ENCODE measurements at places on chromosomes 7 and 10.

DNA sequence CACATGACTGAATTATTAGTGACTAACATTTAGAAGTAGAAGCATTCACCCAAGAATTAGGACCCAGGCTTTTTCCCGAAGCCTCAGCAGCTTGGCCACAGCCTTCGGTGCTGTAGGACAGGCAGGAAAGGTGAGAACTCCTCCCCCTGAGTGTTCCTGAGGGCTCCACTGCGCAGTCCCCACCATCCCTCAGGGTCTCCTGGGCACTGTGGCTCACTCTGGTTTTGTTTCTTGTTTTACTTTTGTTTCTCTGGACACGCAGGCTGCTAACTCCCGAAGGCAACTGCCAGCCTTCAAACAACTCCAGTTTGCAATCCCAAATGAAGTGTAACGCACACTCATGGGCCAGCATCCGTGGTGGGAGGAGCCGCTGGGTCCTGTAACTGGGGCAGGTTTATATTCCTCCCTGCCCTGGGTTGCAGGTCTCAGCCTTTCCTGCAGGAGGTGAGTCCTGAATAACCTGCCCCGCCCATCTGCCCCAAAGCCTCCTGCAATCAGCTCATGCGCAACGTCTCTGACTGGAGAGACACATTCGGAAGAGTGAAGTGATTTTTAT is 492.9 kb downstream of the PTPRN2 start:
- DNase-seq = no peak

DNA sequence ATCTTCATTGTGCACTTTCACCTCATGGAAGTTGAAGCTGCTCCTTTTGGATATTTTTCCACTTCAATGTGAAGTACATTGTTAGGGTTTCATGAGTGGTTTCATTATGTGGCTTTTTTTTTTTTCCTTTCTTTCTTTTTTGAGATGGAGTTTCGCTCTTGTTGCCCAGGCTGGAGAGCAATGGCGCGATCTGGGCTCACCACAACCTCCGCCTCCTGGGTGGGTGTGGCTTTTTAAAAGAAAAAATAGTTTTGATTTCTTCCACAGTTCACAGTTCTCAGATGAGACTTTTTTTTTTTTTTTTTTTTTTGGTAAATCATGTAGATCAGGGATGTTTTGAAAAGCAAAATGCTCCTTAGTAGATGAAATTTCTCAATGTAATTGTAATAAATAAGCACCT is 652.3 kb upstream of the ANKRD30A start:
- DNase-seq = no peak

- DNase-seq = no peak
Measured at GRCh38 chr10:125514206-125515162, 168.5 kb downstream of the TEX36 start.

- DNase-seq = no peak
Measured at GRCh38 chr7:13062631-13063030, 375.2 kb downstream of the ARL4A start.

GRCh38 chr7:80960244-80960795 is 41.5 kb upstream of the SEMA3C start:
- DNase-seq = no peak

DNA sequence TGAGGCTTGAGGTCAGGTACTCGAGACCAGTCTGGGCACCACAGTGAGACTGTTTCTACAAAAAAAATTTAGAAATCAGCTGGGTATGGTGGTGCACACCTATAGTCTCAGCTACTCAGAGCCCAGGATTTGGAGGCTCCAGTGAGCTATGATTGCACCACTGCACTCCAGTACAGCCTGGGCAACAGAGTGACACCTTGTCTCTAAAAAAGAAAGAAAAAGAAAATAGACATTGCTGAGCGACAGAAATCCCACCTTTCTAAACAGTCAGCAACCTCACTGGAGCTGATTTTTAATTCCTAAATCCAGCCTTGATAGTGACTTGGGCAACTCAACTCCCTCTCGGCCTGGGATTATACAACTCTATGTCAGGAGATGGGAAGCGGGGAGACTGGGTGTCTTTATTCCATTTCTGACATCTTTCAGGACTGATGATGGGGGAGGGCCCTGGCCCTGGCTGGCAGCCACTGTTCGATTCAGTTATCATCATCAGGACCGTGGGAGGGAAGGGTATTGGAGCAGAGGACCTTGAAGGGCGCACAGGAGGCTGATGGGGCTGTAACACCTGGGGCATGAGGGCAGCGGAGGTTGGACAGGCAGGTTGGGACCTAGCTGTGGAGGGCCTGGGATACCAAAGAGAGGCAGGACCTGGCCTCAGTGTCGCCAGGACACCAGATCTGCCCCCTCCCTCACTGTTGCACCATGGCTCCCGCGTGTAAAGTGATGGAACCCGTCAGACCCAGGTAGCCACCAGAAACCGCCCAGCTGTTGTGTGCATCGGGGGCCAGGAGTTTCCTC is 14.7 kb downstream of the HSPB1 start:
- no peak for DNase-seq

DNA sequence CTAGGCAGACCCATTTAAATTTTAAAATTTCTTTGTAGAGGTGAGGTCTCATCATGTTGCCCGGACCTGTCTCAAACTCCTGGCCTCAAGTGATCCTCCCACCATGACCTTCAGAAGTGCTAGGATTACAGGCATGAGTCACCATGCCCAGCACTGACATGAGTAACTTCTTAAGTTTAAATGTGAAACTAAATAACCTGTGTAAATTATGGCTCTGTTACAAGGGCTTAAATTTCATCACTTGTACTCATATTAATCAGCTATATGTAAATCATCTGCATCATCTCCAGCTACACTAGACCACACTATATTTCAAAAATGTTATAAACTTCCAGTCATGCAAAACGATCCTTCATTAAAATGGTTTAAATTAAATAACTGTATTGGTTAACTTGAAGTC is 56.1 kb downstream of the ATAD1 start:
- DNase-seq = no peak

GRCh38 chr10:133088956-133089800 is 1.5 kb downstream of the ADGRA1 start:
- DNase-seq = no peak

DNA sequence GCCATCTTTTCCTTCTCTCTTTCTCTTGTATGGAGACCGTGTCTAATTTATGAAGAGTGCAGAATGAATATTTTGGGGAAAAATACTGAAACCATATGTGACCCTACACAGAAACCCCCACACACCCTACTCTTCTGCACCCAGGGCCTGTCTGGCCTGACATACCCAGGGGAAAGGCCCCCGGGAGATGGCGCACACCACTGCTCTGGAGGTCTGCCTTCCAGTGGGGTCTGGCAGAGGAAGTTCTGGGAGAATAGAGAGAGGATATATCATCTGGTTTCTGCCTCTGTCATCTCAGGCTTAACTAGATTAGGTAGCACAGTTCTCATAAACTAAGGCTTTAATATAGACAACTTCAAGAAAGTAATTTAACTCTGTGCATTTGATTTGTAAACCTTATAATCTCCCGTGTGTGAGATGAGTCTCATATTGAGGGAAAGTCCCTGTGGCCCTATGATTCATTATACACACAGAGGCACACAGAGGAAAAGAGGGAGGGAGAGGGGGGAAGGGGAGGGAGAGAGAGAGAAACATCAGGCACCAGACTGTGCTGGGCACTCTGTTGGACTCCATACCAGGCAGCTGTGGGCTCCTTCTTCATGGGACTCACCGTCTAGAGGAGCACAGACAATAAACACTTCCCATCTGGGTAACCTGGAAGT is 123.3 kb downstream of the AOAH start:
- no peak for DNase-seq

DNA sequence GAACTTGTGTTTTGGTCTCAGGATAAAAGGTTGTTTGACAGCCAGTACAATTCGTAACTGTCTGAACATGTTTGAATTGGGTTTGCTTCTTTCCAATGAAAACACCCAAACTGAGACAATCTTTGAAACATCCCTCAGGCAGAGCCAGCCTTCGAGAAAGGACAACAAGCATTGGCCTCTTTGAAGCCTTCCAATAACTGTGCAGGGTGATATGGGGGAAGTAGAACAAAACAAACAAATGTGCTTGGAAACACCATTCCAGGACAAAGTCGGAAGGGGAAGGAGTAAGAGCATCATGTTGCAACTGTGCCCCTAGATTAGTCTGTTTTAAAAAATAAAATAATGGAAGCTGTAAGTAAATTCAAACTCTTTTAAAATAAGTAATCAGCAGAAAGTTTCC is 39.5 kb downstream of the IL2RA start:
- no peak for DNase-seq

GRCh38 chr10:34489973-34490745 is 324.9 kb downstream of the PARD3 start:
- DNase-seq = no peak

GRCh38 chr10:96600337-96600736 is 13.5 kb upstream of the TM9SF3 start:
- no peak for DNase-seq

DNA sequence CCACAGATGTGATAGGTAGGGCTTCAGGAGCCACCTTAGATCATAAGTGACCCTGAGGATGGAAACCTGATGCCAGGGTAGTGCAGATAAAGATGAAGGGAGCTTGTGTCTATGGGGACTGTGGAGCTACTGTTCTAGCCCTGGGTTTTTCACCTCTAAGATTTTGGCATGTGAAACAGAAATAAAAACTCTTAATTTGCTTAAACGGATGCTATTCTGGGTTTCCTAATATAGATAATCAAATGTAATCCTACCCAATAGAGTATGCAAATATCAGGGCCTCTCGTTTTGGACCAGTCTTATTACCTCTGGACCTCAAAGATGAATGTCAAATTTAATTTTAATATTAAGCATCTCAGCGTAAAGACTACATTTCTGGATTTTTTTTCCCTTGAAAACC is 49.3 kb downstream of the ABCB4 start:
- DNase-seq = no peak

GRCh38 chr7:51295440-51296245 is 21.0 kb downstream of the COBL start:
- DNase-seq = no peak

DNA sequence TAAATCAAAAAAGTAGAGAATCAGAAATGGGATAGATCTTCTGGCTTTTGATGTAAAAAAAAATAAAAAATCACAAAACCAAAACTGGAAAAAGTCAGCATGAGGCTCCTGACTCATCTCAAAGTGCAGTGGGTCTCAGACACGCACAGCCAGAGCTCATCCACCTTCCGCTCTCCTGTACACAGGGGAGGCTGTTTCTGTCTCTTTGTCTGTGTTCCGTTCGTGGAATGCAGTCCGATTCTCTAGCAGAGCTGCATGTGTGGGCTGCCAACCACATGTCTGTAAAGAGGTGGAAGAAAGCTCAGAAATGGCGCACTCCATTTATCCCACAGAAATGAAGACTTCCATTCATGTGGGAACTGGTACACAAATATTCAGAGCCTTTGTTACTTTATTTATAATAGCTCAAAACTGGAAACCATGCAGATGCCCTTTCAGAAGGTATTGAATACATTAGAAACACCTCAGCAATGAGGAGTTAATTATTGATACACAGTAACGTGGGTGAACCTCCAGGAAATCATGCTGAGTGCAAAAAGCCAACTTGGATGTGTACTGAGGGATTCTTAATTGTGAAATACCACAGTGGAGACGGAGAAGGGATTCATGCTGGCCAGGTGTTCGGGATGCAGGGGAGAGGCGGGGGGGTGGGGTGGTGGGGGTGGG is 123.3 kb downstream of the TRRAP start:
- DNase-seq = no peak

- DNase-seq = no peak
Measured at GRCh38 chr7:121872831-121873288, at the start of gene PTPRZ1. PTPRZ1 (plus strand) TSS chr7:121873161; CDS start chr7:121873500, 339 bp downstream.

GRCh38 chr7:2523461-2523936 is 3.9 kb downstream of the LFNG start:
- no peak for DNase-seq

DNA sequence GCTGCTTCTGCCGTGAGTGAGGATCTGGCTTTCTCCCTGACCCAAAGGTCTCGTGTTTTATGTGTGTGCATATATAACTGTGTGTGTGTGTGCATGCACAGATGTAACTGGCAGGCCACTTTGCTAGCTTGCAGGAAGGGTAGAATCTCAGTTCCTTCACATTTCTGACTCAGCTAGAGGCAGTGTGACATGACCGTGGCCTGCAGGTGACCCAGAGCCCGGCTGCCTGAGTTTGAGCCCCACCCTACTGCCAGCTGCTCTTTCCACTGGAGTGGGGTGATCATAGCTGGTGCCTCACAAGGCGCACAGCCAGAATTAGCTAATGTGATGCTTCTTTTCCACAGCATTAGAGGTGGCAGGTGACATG is 9.3 kb upstream of the MYL7 start:
- no peak for DNase-seq

GRCh38 chr7:158816995-158817394 is 12.3 kb downstream of the ESYT2 start:
- DNase-seq = no peak

DNA sequence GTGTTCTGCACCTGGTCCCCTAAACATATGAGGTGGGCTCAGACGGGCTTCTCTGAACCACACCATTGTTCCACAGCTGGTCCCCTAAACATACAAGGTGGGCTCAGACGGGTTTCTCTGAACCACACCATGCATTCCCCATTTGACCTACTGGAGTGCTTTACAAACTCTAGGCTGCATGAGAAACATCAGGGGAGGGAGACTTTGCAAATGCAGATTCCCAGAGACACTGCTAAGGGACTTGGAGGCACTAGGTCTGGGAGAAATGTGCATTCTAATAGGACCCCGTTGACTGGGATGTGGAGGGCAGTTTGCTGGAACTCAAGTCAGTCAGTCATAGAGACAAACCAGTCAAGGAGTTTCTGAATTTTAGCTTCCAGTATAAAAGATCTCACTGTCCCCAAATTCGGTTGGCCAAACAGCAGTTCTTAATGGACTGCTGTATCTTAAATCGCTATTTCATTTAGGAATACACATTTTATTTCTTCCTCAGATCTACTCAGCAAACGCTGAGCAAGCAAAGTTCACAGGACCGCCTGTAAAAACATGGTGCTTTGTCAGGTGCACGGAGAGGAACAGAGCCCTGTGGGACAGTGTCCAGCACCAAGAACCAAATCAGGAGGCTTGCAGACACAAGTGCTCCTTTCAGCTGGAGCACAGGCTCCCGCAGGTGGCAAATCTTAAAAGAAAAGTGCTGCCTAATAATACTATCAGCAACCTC is 198.8 kb downstream of the SFMBT2 start:
- no peak for DNase-seq

- DNase-seq = no peak
Measured at GRCh38 chr7:98568891-98569290, 48.2 kb upstream of the NPTX2 start.

GRCh38 chr7:116876664-116877442 is 14.5 kb downstream of the CAPZA2 start:
- DNase-seq = no peak

GRCh38 chr7:13792208-13792607 is 197.3 kb downstream of the ETV1 start:
- DNase-seq = no peak
